ENCODE measurements at places on chromosomes 7 and 10.

DNA sequence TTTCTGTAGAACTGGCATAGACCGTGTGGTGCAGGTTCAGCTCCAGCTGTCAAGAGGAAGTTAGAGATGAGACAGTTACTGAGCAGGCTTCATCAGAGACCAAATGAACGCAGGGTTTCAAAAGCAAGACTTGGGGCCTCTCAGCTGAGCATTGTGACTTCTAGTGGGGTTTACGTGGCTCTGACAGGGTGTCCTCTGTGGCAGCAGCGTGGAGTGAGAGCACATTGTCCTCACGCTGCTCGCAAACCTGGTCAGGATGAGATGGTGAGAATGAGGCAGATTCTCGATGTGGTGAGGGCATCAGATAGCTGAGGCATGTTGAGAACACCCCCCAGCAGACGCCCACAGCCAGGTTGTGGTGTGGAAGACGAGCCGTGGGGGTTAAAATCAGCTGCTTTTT lies 126.0 kb downstream of the DNAJB6 start:
- no peak for DNase-seq

GRCh38 chr7:149884541-149884940 lies 10.8 kb downstream of the ATP6V0E2 start:
- DNase-seq = peak; percentile 51

DNA sequence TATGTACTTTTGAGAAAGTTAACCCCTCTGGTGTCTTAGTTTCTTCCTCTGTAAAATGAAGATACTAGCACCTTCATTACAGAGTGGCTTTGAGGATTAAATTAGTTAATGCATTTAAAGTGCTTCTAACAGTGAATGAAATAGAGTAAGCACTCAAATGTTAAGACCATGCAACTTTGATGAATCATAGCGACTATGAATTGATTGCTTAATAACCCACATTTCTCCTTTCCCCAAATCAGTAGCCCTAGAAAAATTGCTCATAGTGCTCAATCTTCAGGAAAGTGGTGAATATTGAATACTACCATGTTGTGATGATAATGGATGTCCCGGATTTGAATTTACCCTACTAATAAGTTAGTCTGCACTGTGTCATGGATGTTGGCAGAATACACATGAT lies 48.1 kb downstream of the CD36 start:
- DNase-seq = no peak

- DNase-seq = no peak
These were observed 73.5 kb upstream of the MKLN1 start for GRCh38 chr7:131254211-131254610.

- DNase-seq = peak; percentile 33
These were observed 13.5 kb upstream of the STK17A start for GRCh38 chr7:43569424-43569823.
